ENCODE measurements at places on chromosomes 5 and 9.

GRCh38 chr5:138545919-138546562, 3.0 kb upstream of the ETF1 start:
- no peak for DNase-seq

DNA sequence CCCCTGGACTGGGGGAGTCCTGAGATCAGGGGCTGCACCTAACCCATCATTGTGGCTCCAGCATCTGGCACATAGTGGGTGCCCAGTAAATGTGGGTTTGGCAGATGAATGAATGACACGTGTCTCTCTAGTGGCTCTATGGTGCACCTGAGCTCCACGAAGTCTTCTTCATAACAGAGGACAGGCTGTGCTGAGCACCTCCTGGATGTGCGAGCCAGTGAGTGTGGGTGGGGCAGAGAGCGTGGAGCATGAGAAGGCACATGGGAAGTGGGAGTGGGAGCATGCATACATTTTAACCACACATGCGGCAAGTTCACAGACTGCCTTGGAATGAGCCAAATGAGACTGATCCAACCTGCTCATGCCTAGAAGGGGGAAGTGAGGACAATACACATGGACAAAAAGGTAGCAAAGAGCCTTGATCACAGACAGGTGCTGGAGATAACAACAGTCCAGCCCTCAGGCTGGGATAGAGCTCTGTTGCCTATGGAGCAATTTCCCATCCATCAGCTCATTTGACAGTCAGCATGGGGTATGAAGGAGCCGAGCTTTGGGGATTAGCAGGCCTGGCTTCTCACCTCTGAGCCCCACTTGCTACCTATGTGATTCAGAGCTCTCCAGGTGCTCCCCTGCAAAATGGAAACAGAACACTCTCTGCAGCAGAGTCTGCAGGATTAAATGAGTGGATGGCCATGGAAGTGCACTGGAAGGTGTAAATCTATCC, 76.2 kb upstream of the TBC1D2 start:
- DNase-seq: no peak

- peak; percentile 89 for DNase-seq
Measured at GRCh38 chr5:140925806-140926442, at the start of gene PCDHAC1. Gene PCDHAC1 (plus strand): TSS chr5:140926299. CDS start chr5:140926893, 594 bp downstream.

- peak; percentile 27 for DNase-seq
Measured at GRCh38 chr5:88785746-88786565, 97.0 kb downstream of the MEF2C start.

DNA sequence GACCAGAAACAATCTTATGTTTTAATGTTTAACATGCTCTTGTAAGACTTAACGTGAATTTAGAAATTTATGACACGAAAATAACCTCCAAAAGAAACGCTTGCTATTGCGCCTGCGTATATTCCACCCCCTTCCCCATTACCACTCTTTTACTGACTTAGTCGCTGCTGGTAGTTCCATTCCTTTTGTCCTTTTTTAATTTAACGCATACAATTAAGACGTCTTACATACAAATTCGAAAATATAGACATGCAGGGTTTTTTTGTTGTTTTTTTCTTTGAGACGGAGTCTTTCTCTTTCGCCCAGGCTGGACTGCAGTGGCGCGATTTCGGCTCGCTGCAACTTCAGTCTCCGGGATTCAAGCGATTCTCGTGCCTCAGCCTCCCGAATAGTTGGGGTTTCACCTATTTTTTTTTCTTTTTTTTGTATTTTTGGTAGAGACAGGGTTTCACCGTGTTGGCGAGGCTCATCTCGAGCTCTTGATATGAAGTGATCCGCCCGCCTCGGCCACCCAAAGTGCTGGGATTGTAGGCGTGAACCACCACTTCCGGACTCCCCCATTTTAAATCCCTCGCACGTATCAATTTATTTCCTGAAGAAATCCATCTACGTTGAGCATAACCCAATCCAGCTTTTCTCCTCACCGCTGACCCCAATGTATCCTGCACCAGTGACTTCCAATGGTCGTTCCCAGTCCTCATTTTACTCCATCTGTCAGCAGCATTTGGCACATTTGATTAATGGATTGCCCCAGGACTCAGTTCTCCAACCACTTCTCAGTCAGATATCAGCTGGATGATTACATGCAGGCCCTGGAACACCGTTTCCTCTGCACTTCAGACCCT, 684 bp upstream of the MED7 start:
- DNase-seq: peak; percentile 86

DNA sequence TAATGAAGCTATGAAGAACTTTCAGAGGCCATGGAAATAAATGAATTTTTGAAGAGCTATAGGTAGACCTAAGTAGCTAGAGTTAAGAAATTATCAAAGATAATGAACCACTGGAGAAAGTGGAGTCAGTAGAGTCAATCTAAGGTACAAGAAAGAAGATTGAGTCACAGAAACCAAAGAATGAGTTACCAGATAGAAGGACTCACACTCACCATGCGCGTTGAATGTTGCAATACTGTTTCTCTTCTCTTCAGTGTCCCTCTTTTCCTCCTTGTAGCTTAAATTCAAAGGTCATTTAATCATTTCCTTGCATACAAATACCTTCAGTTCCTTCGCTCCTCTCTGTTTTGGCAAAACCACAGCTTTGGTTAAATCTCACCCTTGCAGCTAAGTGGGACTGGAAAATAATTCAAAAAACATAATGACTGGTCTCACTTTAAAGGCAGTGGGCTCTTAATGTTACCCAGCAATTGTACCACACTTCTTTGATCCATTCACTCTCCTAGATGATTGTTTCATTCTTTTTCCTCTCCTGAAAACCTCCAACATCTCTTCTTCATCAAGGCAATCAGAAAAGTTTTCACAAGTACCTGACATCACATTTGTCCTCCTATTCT, 58.3 kb downstream of the NIPBL start:
- no peak for DNase-seq

DNA sequence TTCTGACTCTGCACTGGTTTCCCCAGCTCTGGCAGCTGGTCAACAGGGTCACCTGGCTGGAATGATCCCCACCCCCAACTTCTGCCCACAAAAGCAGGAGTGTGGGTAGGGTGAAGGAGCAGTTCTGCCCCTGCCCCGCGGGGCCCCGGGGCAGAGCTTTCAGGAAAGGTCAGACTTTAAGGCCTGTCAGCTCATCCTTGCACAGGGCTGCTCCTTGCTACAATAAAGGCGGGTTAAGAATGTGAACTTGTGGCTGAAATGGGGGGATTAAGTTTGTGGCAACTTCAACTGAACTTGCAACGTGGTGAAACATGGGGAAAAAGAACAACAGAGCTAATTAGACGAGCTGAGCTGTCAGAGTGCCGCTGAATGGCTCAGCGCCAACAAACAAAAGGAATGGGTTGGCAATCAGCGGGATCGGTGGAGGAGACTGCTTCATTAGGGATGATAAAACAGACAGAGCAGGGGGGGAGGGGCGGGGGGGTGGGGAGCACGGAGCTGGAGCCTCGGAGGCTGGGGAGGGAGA, 50.8 kb downstream of the CRB2 start:
- DNase-seq: peak; percentile 92

- no peak for DNase-seq
Measured at GRCh38 chr5:5344051-5344571, 78.4 kb upstream of the ICE1 start.

DNA sequence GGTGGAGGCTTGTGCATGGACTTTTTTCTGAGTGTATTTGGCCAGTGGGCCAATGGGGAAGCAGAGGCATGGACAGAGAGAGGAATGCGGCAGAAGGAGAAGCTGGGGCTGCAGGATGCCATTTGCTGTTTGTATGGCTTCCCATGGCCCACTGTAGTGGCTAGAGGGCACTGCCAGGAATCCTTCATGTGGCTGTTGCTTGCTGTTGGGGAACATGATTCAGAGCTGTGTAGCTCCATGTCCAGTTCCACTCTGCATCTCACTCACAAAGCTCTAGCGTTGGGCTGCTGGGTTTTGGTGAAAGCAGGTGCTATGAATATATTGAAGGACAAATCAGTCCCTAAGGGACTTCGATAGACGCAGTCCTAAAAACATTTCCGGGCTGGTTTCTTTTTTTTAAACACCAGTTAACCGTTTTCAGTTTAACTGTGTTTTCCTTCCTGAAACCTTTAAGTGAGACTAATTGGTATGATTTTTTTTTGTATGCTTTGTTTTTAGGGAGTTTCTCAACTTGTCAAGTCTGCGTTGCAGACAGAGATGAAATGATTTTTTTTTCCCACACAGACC, 51.3 kb downstream of the SLC22A5 start:
- no peak for DNase-seq
